ENCODE measurements at places on chromosomes 6 and 20.

GRCh38 chr6:34462551-34462971 lies 3.3 kb upstream of the PACSIN1 start:
- DNase-seq, result peak; percentile 58

DNA sequence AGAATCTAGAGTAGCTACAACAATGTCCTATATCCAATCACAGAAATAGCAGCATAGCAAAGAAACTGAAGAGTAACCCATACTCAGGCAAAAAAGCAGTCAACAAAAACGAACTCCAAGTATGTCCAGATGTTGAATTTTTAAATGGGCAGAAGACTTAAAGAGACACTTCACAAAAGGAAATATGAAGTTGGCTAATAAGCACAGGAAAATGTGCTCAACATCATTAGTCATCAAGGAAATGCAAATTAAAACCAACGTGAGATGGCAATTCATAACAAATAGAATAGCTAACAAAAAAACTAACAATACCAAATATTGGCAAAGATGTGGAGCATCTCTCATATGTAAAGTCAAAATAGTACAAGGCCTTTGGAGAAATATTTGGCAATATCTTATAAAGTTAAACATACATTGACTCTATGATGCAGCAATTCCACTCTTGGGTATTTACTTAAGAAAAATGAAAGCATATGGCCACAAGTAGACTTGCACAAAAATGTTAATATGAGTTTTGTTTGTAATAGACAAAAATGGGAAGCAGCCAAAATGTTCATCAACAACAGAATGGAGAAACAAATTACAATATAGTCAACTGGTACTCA lies 37.7 kb downstream of the FRK start:
- DNase-seq, result no peak

DNA sequence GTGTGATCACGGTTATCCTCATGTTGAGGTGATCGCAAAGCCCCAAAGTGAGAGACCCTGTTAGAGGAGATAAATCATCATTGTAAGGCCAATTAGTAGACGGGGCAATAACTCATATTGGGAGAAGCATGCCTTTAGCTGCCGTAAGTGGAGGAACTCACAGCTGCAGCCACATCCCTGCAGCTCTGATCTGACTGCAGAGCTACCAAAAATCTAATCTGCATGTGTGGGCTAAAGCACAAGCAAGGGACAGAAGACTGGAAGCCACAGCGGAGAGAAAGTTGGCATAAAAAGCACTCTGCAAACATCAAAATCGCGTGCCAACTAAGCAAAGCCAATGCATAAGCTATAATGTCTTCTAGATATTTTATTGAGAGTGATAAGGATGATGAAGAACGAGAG lies 79.8 kb downstream of the TBC1D7 start:
- DNase-seq, result no peak

- peak; percentile 48 for DNase-seq
Measured at GRCh38 chr20:44384423-44385027, 29.0 kb downstream of the HNF4A start.

GRCh38 chr6:81937296-81937937 lies 184.9 kb upstream of the TENT5A start:
- DNase-seq, result peak; percentile 42

DNA sequence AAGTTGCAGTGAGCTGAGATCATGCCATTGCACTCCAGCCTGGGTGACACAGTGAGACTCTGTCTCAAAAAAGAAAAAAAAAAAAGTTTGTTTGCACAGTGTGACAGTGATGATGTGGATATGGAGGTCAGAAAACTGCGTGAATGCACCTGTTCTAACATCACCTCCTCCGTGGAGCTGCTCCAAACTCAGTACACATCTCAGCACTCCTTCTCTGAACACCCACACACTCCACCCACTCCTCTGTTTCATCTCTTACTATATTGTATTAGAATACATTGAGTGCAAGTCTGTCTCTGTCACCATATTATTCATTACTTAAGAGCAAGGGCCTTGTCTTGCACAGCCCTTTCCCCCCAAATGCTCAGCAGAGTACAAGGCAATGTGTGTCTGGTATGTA lies 51.5 kb upstream of the ENPP4 start:
- DNase-seq, result no peak

GRCh38 chr6:30206799-30207618 lies 6.2 kb downstream of the TRIM26 start:
- no peak for DNase-seq

- DNase-seq, result no peak
Measured at GRCh38 chr20:14761903-14762302, 424.5 kb upstream of the FLRT3 start.

- DNase-seq, result no peak
Measured at GRCh38 chr6:161745594-161746141, 471.8 kb upstream of the AGPAT4 start.

DNA sequence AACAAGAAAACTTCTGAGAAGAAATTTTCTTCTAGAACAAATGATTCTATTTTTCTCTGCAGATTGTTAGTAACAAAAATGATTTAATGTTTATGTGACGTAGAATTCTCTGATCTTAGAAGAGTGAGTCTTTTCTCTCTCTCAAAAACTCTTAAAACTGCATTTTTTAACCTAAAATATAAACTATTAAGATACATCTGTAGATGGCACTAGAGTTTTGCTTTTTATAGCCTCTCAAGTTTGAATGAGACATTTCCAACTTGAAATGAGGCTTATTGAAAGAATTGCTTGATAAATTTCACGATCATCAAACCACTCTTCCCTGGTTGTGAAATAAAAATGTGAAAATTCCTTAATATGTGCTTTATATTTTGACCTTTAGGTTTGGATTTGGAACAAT lies 53.8 kb downstream of the PHF3 start:
- DNase-seq, result no peak

DNA sequence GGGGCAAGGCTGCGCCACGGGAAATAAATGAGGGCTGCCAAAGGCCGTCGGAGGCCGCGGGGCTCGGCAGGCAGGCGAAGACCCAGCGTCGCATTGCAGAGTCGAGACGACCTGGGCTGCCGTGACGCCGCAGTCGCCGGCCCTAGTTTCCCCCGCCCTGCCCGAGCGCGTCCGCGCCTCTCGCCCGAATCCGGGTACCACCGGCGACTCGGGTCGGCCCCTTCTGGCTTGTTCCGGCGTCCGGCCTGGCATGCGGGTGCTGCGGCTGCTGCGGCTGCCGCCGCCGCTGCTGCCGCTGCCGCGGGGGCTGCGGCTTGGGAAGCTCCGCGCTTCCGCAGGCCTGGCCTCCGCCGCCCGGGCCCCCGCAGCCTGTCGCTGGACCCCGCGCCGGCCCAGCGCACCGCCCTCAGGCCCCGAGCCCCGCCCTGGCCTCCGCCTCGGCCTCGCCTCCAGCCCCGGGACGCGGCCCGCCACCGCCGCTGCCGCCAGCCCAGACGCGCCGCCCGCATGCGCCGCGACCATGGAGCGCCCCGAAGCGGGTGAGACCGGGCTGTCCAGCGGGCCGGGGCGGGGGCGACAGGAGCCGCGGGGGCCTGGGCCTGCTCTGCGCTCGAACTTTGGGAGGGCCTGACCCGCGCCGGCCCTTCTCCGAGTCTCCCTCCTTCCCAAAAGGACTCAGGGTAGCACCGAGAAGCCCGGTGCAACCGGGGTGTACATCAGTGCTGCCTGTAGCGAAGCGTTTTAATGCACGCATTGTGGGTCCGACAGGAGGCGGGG lies at the start of gene AKAP7:
TSS of gene AKAP7 (plus strand) at position 224 of the 777 bp plus-strand sequence. CDS start at position 521, 297 bp downstream.
- DNase-seq, result peak; percentile 79

DNA sequence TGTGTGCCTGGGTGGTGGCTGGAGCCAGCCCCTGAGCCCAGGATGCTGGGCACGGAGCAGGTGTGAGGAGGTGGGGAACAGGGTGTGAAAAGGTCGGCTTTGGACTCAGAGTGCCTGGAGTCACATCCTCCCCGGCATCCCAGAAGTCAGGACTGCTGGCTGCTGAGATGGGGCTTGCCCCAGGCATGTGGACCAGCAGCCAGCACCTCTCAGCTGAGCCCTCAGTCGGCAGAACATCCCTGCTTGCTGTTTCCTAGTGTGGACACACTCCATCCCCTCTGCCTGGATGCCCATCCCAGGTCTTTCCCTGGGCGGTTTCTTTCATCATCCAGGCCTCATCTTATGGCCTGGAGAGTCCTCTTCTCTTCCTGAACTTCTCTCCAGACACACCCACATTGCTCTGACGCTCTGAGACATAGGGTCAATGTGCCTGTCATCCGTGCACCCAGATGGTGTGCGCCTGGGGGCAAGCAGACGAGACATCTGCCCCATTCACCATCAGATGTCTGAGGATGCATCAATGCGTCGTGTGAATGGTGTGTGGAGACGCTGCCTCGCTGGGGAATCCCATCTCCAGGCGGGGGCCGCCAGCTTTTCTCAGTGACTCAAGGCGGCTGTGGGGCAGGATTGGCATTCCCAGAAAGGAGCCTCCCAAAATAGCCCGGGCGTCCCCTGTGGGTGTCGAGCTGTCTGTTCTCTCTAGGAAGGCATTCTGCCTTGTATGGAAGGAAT lies 104.2 kb downstream of the SYCP2 start:
- peak; percentile 26 for DNase-seq

DNA sequence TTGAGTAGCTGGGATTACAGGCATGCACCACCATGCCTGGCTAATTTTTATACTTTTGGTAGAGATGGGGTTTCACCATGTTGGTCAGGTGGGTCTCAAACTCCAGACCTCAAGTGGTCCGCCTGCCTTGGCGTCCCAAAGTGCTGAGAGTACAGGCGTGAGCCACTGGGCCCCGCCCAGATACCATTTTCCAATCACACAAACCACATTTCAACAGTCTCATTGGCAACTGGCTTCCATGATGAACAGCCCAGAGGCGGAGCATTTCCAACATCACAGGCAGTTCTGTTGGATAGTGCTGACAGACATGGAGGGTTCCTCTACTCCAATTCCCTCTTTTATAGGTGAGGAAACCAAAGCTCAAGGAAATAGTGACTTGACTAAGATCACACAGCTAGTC lies 43.9 kb upstream of the PLCB4 start:
- DNase-seq, result no peak

- DNase-seq, result no peak
Measured at GRCh38 chr20:24972341-24972740, 20.2 kb downstream of the APMAP start.

DNA sequence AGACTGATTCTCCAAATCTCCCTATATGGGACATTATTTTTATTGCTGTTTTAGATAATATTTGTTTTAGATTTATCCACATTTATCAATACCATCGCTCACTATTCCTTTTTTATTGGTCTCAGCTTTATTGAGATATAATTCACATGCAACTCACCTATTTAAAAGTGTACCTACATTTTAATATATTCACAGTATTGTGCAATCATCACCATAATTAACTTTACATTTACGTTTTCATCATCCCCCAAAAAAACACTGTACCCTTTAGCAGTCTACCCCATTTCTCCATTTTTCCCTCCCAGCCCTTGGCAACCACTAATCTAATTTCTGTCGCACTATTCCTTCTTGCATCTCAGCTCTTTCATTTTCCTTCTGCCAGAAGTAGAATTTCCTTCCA lies 110.8 kb upstream of the HDAC2 start:
- no peak for DNase-seq

DNA sequence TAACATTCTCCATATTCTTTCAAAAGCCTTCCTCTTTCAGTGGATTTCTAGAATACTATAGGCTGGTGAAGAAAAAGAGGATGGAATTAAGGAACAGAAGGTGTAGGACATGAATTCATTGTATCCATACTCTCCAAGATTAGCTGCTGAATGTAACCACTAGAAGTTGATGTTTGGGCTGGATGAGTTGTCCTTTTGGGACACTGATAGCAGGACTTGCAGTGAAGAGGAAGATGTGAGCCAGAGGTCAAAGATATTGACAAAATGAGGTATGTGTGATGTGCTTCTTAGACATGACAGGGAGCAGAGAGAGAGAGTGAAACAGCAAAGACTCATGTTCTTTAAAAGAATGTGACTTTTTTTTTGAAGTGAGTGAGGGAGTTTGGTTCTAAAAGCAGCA lies 134.3 kb upstream of the MAN1A1 start:
- peak; percentile 29 for DNase-seq

DNA sequence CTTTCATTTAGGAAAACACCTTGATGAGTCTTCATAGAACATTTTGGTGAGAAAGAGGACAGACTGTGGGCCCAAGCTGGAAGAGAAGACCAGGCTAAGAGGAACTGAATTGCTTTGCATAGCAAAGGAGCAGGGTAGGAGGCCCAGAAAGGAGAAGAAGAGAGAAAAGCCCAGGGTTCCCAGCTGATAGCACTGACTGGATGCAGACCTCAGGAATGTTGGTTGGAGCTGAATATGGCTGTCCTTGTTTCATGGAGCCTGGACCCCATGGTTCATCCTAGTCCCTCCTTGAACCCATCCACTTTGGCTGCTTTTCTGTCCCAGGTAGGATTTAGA lies 18.0 kb upstream of the ZFAND3 start:
- DNase-seq, result no peak

DNA sequence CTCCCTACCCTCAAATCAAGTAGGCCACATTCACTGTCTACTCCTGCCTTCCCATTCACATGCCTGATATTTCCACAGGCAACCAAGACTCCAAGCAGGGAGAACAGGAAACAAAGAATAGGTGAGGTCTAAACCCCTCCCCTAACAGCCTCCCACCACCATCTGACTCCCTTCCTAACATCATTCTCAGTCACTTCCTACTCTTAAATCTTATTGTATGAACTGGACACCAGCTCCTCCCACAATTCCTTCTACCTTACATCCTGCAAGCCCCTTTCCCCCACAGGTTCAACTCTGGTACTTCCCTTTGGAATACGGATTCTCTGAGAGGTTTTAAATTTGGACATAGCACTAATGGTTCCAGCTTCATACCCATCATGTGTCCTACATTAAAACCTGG lies 944 bp upstream of the C6orf136 start:
- DNase-seq, result no peak

- DNase-seq, result no peak
Measured at GRCh38 chr20:18166241-18166881, 28.7 kb downstream of the KAT14 start.

GRCh38 chr6:145704143-145704781 lies 31.1 kb downstream of the EPM2A start:
- peak; percentile 20 for DNase-seq

GRCh38 chr6:168601111-168601510 lies 160.1 kb downstream of the SMOC2 start:
- DNase-seq, result no peak
